ENCODE measurements at places on chromosomes 4 and X.
A peak's percentile ranks its signal among the peaks of the same experiment; 100 is the strongest.

GRCh38 chrX:23434356-23434884 is 99.8 kb downstream of the PTCHD1 start:
- no peak for DNase-seq

GRCh38 chr4:41687971-41688370 is 60.6 kb downstream of the PHOX2B start:
- DNase-seq: no peak

- peak; percentile 61 for DNase-seq
Observed at GRCh38 chr4:23614284-23614892, 275.5 kb downstream of the PPARGC1A start.

GRCh38 chr4:7618361-7618760 is 183.6 kb upstream of the PSAPL1 start:
- no peak for DNase-seq

GRCh38 chr4:109020861-109021260 is 258.0 kb upstream of the ETNPPL start:
- DNase-seq: no peak

DNA sequence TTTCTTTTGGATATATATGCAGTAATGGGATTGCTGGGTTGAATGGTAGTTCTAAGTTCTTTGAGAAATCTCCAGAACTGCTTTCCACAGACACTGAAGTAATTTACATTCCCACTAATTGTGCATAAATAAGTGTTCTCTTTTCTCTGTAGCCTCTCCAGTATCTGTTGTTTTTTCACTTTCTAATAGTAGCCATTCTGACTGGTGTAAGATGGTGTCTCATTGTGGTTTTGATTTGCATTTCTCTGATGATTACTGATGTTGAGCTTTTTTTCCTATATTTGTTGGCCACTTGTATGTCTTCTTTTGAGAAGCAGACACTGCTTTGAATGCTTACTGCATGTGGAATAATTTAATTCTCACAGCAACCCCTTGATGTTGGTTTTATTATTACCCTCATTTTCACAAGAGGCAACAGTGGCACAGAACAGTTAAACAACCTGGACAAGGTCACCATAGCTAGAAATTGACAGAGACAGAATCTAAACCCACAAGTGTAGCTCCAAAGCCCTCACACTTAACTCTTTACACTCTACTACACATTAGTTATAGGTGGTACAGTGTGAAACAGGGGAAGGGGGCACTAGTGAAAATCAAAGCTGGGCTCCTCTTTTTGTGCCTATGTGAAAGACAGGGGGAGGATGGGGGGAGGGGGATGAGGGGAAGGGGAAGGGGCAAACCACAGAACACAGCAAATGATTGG is 96.1 kb downstream of the REELD1 start:
- no peak for DNase-seq
